Breast epithelium (tissue), 4 donors: ENCODE measurements at places on chromosomes 12 and 14.

GRCh38 chr14:85234156-85235025 is 295.6 kb upstream of the FLRT2 start:
- no peak overlapping the region for H3K27ac ChIP-seq
- H3K36me3 ChIP-seq = no peaks in the 10 kb centered on the region
- H3K4me3 ChIP-seq = no peak overlapping the region
- DNase-seq = no peak

DNA sequence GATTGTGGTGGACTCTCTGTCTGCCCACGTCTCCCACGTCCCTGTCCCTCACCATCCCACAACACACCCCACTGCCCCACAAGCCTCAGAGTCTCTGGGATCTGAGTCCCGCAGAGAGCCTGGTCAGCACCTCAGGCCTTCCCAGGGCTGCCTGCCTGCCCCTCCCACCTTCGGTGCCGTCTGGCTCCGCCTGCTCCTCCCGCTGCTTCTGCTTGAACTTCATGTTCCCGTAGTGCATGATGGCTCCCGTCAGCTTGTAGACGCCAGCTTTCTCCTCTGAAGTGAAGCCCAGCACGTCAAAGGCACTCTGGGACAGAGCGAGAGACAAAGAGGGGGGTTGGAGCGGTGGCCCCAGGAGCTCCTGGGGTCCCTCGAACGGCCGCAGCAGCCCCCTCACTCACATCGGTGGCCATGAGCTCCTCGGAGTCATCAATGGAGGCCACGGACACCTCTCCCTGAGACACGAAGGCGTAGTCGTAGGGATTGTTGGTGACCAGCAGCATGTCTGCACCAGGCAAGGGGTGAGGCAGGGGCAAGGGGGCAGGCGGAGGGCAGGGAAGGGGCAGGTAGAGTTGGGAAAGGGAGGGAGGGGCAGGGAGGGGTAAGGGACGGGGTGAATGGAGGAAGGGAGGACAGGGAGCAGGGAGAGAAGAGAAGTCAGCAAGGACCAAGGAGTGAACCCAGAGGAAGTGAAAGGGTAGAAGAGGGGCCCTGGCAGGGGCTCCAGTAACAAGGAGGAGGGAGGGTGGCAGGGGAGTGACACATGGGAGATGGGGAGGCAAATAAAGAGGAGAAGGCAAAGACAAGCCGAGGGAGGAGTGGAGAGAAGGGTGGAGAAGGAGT is 5.6 kb downstream of the MYH6 start:
- no peak overlapping the region for H3K27ac ChIP-seq
- H3K4me3 ChIP-seq = no peak overlapping the region
- DNase-seq = no peak
- H3K27me3 ChIP-seq = peaks cover 42% of the 10 kb centered on the region

DNA sequence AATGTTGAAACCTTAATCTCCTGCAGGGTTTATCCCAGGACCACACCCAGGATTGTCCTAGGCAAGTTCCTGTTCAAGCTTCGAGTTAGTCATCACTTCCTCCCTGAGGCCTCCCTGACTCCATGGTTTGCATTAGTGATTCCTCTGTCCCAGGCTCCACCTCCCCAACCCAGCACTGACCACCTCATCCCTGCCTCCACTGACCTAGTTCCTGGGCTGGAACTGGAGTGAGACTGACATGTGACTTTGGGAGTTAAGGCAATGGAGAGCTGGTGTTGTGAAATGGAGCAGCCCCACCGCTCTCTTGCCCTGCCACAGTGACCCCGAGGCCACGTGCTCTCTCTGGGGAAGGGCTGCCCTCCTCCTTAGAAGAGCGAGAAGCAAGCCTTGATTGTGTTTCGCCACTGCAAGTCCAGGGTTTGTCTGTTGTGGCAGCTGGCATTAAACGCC is 15.8 kb upstream of the DTX1 start:
- H3K36me3 ChIP-seq = no peaks in the 10 kb centered on the region
- H3K4me1 ChIP-seq = no peaks in the 10 kb centered on the region
- H3K4me3 ChIP-seq = no peak overlapping the region

DNA sequence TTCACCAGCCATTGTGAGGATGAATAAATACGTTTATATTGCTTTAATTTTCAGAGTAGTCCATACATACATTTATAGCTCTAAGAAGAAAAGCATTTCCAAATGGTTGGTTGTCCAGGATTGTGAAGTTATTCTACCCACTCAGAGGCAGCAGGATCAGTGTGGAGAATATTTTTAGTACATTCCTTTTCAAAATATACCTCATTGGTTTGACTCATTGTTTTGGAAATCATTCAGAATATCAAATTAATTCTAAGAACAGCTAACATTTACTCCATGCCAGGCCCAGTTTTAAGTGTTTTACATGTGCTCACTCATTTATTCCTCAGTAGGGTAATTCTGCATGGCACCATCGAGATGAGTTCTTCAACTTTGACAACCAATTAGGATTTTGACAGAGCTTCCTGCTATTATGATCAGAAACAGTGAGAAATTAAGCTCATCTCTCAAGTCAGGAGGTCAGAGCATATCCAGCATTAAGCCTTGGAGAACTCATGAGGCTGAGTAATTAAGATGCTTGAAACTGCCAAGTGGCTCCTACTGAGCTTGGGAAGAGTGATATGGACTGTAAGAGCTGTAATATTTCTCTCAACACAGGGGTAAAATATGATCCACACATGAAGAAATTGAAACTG is 153.3 kb upstream of the CLEC14A start:
- H3K27ac ChIP-seq = no peak overlapping the region
- no peaks in the 10 kb centered on the region for H3K36me3 ChIP-seq
- DNase-seq = no peak

- H3K27ac ChIP-seq = peak overlapping the region; percentile 78
- no peaks in the 10 kb centered on the region for H3K4me1 ChIP-seq
- H3K36me3 ChIP-seq = no peaks in the 10 kb centered on the region
- no peaks in the 10 kb centered on the region for H3K27me3 ChIP-seq
- DNase-seq = no peak
- no peak overlapping the region for H3K4me3 ChIP-seq
Observed at GRCh38 chr14:61537563-61538463, 157.5 kb upstream of the HIF1A start.

- no peak for DNase-seq
- H3K4me3 ChIP-seq = no peak overlapping the region
- no peak overlapping the region for H3K27ac ChIP-seq
- H3K36me3 ChIP-seq = no peaks in the 10 kb centered on the region
- no peaks in the 10 kb centered on the region for H3K4me1 ChIP-seq
Observed at GRCh38 chr12:110756611-110757010, 13.9 kb upstream of the PPP1CC start.

DNA sequence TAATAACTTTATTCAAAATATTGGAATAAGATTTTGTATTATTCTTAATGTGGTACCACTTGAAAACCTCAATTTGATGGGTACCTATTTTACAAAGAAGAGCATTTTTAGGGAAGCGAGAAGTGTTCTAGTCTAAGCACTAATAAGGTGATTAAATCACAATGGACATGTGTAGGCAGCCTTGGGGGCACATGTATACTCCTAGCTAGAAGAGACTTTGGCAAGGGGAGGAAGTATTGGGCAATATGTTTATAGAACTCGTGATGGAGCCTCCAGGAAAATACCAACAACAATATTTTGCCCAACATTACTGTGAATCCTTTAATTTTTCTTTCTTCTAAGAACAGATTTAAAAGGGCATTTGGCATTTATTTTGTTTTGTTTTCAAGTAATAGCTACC is 280.3 kb downstream of the ADAMTS20 start:
- no peak overlapping the region for H3K4me3 ChIP-seq
- no peaks in the 10 kb centered on the region for H3K4me1 ChIP-seq
- H3K27me3 ChIP-seq = no peaks in the 10 kb centered on the region

- no peaks in the 10 kb centered on the region for H3K4me1 ChIP-seq
- DNase-seq = no peak
- H3K27me3 ChIP-seq = no peaks in the 10 kb centered on the region
Observed at GRCh38 chr12:96985515-96986362, 78.7 kb downstream of the NEDD1 start.

- H3K27me3 ChIP-seq = no peaks in the 10 kb centered on the region
- no peaks in the 10 kb centered on the region for H3K36me3 ChIP-seq
- no peak overlapping the region for H3K27ac ChIP-seq
- DNase-seq = no peak
Observed at GRCh38 chr12:30622509-30622908, 73.2 kb downstream of the IPO8 start.

DNA sequence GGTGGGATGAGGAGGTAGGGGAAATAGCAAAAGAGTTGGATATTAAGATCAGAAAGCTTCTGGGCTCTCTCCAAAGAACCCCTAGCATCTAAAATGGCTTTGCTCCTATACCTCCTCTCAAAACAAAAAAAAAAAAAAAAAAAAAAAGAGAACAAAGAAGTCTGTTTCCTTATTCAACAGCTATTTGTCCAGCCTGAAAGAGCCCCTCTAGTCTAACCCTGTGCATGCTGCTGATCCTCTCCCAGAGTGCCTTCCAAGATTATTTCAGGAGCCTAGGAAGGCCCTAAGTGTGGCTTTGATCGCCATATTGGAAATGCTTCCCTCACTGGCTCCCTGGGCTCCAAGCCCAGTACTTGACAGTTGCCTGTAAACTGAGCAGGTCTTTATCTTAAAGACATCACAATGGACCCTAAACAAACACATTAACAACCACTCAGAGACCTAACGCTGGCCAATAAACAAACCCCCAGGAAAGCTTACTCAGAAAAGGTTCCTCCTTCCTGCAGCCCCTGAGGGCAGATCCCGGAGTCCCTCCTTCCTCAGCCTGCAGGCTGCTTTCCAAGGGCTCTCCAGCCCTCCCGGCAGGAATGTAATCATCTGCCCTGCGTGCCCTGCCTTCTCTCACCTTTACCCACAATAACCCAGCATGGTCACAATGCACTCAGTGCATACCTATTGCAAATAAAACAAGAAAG is 17.4 kb upstream of the COL2A1 start:
- H3K27me3 ChIP-seq = no peaks in the 10 kb centered on the region
- no peak for DNase-seq
- H3K27ac ChIP-seq = no peak overlapping the region
- no peaks in the 10 kb centered on the region for H3K36me3 ChIP-seq
- no peak overlapping the region for H3K4me3 ChIP-seq

- H3K4me1 ChIP-seq = no peaks in the 10 kb centered on the region
- no peaks in the 10 kb centered on the region for H3K36me3 ChIP-seq
- H3K4me3 ChIP-seq = no peak overlapping the region
- no peak for DNase-seq
- no peaks in the 10 kb centered on the region for H3K27me3 ChIP-seq
Observed at GRCh38 chr14:50094056-50094755, 22.2 kb downstream of the VCPKMT start.

DNA sequence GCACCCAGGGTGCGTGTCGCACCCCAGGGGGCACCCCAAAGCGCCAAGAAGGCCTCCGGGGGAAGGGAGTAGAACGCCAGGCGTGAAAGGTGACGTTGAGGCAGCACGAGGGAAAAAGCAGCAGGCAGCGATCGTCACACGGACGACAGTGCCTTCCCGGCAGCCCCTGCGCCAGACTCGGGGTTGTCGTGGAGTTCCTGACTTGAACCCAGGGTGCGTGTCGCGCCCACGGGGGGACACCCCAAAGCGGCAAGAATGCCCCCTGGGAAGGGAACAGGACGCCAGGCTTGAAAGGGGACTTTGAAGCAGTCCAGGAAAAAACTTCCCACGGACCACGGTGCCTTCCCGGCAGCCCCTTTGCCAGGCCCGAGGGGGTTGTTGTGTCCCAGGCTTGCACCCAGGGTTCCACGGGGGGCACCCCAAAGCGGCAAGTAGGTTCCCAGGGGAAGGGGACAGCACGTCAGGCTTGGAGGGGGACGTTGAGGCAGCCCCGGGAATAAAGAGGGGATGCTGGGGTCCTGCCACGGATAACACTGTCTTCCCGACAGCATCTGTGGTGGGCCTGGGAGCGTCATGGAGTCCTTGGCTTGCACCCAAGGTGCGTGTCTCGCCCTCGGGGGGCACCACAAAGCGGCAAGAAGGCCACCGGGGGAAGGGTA is 159.2 kb upstream of the ALG10B start:
- no peaks in the 10 kb centered on the region for H3K4me1 ChIP-seq
- H3K27me3 ChIP-seq = peaks cover 6% of the 10 kb centered on the region
- DNase-seq = peak; percentile 48
- H3K27ac ChIP-seq = no peak overlapping the region

DNA sequence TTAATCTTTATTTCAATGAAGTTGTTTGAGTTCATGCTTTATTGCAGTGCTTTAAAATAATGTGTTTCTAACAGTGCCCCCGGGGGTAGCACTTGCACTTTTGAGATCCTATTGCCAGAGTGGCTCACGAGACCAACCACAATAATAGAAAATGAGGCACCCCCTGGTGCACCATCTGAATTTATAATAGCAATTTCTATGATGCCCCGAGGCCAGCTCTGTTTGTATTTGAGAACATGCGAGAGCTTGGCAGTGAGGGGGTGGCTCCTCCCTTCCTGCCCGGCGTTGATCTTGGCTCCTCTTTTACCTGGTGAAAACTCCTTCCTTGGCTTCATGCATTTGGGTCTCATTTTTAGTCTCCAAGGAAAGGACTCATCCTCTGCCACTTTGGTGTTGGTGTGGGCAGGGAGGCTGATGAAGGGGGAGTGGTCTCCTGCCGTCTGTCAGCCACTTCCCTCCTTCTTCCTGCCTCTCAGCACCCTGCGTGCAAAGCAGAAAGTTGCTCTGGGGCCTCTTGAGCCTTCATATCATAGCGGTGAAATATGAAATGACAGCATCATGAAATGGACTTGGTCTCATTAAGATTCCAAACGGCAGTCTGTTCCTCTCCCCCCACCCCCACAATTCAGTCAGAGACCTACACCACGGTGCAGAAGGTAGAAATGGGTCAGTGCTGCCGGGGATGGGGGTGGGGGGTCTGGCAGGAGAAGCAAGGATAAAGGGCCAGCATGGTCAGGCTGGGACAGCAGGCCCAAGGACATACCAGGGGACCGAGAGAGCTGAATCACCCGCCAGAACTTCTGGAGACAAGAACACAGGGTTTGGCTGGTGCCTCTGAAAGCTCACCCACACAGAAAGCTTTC is 17.7 kb upstream of the NRXN3 start:
- H3K27ac ChIP-seq = no peak overlapping the region
- no peak overlapping the region for H3K4me3 ChIP-seq
- H3K27me3 ChIP-seq = peaks cover 4% of the 10 kb centered on the region
- no peak for DNase-seq

DNA sequence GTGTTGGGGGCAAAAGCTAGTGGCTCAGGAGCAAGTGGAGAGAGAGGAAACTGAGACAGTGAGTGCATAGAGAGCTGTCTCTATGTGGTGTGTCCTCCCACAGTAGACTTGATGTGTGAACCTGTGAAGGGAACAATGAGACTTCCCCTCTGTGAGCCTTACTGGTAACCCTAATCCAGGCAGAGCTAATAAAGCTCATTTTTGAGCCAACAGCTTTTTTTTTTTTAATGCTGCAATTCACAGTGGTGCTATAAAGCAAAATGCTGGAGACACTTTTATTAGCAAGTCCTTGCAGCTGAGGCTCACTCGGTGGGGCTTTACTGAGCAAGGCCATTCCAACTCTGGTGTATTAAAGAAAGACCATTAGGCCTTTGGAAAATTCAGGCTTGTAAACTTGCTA is 26.9 kb downstream of the FBXW8 start:
- H3K36me3 ChIP-seq = no peaks in the 10 kb centered on the region
- DNase-seq = no peak

- no peaks in the 10 kb centered on the region for H3K36me3 ChIP-seq
- H3K4me1 ChIP-seq = no peaks in the 10 kb centered on the region
- no peaks in the 10 kb centered on the region for H3K27me3 ChIP-seq
Observed at GRCh38 chr14:94145902-94146527, 16.6 kb upstream of the IFI27L2 start.

- H3K36me3 ChIP-seq = no peaks in the 10 kb centered on the region
- H3K4me3 ChIP-seq = no peak overlapping the region
- H3K27me3 ChIP-seq = no peaks in the 10 kb centered on the region
- no peaks in the 10 kb centered on the region for H3K4me1 ChIP-seq
Observed at GRCh38 chr14:54692284-54692772, 125.4 kb downstream of the SAMD4A start.

- no peaks in the 10 kb centered on the region for H3K4me1 ChIP-seq
Observed at GRCh38 chr14:65433646-65434045, 21.1 kb downstream of the FUT8 start.
